Caki2 (cell line): ENCODE measurements at places on chromosomes 1 and 21. TPM values are rescaled to one million over a fixed set of nuclear protein-coding genes. Genes with fewer than 3 reads are reported as not detected.
A peak's percentile ranks its signal among the peaks of the same experiment; 100 is the strongest.

DNA sequence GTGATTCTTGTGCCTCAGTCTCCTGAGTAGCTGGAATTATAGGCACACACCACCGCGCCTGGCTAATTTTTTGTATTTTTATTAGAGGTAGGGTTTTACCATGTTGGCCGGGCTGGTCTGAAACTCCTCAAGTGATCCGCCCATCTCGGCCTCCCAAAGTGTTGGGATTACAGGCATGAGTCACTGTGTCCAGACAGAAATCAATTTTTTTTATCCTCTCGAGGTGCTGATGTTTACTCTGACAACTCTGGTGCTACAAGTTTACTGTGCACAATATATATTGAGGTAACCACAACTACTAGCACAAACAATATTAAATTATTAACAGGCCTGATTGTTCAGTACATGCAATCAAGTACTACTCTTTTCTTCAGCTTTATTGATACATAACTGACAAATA lies 39.7 kb downstream of the F13B start:
- peak; percentile 51 for DNase-seq

DNA sequence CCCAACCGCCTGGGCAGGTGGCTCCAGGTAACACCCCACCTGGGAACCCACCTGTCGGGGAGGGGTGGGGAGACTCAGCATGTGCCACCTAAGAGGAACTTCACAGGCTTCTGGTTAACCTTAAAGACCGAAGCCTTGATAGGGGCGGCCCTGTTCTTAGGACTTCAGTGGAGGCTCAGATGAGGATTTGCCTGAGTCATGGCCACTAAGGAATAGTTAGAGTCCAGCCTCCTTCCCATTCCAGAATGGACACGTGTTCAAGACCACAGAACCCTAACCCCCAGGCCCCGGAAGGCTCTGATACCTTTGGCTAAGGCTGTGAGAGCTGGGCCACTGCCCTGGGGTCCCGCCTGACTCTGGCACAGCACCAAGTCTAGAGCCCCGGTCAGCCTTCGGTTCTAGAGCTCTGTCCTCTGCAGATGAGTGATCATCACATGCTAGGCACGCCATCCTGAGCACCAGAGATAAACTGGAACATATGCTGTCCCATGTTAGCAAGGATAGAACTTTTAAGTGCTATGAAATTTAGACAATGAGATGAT lies 20.3 kb downstream of the PADI6 start:
- no peak for DNase-seq

The CELF3 gene
- not detected in 2 replicates for total RNA-seq

DNA sequence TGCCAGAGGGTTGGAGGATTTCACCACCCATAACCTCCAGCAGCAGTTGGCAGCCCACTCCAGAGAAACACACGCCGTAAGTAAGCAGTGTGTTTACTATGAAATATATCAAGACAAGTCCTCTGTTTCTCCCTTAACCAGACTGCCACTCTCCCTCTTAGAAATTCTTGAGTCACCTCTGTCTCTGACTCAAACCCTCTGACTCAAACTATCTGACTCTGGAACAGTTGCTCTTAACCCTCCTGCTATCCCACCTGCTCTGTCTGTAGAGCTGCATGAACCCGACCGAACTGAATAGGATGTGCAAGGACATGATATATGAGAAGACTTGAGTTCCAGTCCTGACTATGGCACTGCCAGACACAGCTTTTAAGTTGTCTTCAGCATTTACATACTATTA lies 14.1 kb downstream of the INPP5B start:
- DNase-seq: peak; percentile 41

- peak; percentile 14 for DNase-seq
These were observed 26.8 kb downstream of the IFI44 start for GRCh38 chr1:78676347-78676982.
